NCI-H146 (cell line): ENCODE measurements at places on chromosomes 3 and 15.

DNA sequence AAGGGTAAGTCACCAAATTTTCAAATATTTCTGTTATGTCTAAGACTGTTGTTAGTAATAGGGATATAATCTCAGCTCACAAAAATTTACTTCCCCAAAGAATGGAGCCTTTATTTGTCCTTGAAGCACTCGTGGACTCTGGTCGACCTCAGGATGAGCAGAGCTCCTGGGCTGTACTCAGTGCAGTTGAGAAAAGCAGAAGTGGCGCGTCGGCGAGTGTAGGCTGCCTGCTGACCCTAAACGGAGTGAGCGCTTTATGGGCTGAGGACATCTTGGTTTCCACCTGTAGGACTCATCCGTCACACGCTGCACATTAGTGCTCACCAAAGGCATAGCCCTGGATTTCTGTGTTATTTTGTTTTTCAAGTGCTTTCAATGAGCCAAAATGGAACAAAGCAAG, 11.0 kb downstream of the GABRA5 start:
- DNase-seq, result no peak

- no peak for DNase-seq
Observed at GRCh38 chr3:68731921-68732320, 200.4 kb downstream of the TAFA4 start.

DNA sequence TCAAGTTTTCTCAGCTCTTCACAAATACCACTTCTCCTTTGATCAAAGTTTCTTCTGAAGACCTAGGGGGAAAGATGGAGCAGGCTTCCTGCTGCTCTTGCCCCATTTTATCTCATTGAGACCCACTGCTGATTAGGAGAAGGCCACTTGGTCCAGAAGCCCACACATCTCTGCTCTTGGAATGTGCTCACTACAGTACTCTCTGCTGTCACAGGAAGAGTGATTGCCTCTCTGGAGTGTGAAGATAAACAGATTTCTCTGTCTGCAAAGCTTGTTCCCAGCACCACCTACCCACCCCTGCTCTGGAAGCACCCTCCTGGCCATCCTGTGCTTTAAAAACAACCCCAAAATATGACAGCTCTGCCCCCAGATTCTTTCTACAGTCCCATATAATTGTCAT, 41.3 kb upstream of the PRTG start:
- DNase-seq, result no peak

DNA sequence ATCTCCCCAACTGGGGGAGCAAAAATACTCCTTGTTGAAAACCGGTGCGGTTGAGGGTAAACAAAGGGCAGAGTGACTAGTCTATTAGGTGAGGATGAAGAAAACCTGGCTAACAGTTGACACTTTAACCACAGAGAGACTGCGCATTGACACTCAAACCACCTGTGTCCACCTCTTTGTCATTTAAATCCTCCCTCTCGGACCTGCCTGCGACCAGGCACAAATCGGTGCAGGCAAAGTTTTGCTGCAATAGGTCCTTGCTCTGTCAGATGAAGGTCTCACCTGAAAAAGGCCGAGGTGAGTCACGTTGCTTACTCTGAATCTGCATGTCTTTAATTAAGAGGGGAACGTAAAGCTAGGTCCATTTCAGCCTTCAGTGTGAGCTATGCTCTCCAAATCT, 494.1 kb upstream of the DPPA4 start:
- no peak for DNase-seq

- peak; percentile 6 for DNase-seq
Observed at GRCh38 chr3:64388886-64389285, 163.6 kb upstream of the PRICKLE2 start.

DNA sequence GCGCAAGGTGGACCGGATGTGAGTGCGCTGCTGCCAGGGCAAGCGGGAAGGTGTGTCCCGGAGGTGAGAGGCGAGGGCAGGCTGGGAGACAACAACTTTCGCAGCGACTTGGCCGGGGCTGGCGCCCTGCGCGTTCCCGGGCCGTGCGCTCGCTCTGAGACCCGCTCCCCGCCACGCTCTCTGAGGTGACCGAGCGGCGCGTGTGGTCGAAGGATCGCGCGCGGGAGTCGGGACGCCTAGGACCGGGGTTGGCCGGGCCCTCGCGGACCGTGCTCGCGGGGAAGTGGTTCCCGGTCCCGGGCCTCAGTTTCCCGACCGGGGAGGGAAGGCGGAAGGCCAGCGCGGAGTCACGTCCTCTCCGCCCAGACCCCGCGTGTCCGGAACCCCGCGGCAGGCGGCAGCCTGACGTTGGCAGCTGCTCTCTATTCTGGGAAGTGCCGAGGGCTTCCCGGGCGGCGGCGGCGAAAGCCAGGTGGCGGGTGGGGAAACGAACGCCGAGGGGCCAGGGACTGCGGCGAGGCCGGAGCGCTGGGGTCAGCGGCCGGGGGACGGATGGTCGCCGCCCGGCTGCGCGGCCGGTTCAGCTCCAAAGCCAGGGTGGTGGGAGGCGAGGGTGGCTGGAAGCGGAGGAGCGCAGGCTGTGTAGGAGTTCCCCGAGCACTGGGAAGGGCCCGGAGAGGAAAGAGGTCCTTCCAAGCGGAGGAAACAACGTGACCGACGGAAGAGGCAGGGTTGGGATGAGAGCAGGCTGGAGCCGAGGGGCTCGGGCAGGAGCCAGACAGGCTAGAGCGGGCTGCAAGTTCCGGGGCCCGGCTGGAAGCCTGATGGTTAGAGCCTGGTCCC, 1.0 kb upstream of the IGF2BP2 start:
- peak; percentile 62 for DNase-seq

GRCh38 chr3:11705049-11705448, 61.3 kb upstream of the VGLL4 start:
- DNase-seq, result no peak

DNA sequence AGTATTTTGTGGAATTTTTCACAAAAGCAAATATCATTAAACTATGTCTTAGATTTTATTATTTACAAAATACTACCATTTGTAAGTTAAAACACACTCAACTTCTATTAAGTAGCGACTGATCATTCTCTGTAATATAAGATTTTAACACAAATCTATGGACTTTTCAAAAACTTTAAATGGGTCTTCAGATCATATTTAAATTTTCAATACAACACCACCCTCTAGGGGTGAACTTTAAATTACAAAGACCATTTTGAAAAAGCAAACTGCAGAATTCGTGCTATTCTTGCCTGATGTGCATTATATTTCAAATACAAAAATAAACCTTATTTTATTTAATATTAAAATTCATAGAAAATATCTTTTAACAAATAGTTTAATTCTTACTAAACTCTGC, 8.2 kb upstream of the VGLL4 start:
- peak; percentile 13 for DNase-seq

DNA sequence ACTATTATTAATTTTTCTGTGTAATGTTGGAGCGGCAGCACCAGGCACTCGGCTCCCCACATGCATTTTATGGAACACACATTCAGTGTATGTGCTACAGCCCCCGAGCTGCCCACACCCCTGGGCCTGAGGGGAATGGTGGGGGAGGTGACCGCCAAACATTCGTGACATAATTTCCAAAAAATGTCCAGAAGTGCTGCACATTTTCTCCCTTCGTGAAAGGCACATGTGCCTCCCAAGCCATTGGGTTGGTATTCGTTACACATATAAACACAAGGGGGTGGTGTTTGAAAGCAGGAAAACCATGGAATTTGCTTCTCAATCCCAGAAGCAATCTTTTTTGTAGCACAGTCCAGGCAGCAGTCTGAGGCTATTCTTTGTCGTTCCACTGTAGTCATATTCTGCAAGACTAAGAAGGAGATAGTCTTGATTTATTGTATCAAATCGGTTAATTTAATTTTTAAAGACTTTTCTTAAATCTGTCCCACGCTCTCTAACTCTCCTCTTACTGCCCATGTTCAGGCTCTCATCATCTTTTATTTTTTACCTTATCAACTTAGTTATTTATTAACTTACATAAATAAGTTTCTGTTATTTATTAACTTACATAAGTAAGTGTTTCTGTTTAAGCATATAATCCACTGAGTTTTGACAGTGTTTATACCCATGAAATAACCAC, 39.2 kb upstream of the POLR2M start:
- no peak for DNase-seq

- DNase-seq, result peak; percentile 47
Observed at GRCh38 chr3:123357275-123357674, 91.6 kb downstream of the ADCY5 start.

- no peak for DNase-seq
Observed at GRCh38 chr3:147906285-147906684, 497.1 kb downstream of the ZIC1 start.

GRCh38 chr3:119885746-119886530, 104.0 kb downstream of the NR1I2 start:
- no peak for DNase-seq

DNA sequence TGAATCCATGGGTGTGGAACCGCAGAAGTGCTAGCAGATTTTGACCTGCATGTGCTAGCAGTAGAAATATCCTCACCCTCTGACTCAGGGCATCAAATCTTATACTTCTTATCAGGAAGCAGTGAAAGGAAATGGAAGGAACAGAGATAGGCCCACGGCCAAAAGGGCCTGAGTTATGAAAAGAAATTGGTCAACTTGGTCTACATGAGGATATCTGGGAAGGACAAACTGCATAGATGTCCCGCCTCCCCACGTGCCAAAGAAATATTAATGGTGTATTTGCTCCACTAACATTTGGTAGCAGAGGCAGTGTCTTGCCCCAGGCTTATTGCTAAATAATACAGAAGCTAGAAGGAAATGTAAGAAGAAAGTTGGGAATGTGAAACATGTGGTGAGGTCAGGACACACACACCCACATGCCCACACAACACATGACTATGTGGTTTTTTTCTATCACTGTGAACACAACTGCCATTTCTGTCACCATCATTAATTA, 93.6 kb upstream of the COL8A1 start:
- DNase-seq, result no peak

DNA sequence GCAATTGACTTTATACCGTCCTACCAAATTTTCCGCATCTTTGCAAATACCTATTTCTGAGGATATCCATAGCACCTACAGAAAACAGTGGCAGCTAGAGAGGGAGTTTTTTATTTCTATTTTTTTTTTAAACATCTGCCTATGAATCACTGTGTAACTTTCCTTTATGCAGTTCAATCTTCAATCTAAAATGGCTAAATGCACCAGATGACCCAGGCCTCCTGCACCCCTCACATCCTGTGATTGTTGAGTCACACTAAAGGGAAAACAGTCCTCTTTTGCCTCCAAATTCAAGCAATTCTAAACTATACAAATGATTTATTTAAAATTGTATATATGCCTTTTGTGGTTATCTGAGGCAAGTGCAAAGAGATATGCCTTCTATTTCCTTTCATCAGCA, 20.1 kb upstream of the BCL6 start:
- no peak for DNase-seq

GRCh38 chr3:88263417-88264100, 113.8 kb downstream of the C3orf38 start:
- no peak for DNase-seq

DNA sequence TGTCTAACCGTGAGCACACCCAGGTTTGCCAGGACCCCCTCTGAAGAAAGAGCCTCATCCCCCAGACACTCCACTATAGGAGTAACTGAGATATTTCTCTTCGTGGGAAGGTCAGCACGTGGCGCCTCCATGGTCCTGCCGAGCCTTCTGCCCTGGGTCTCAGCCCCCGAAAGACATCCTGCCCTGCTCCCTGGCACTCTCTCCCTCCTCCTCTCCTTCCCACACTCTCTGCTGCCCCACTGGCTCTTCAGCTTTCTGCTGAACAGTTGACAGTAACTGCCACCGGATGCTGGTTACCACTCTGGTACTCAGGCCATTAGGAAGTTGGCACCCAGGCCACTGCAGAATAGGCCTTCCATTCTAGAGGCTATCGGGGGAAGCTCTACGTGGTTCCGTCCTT, 185.2 kb downstream of the UACA start:
- no peak for DNase-seq

DNA sequence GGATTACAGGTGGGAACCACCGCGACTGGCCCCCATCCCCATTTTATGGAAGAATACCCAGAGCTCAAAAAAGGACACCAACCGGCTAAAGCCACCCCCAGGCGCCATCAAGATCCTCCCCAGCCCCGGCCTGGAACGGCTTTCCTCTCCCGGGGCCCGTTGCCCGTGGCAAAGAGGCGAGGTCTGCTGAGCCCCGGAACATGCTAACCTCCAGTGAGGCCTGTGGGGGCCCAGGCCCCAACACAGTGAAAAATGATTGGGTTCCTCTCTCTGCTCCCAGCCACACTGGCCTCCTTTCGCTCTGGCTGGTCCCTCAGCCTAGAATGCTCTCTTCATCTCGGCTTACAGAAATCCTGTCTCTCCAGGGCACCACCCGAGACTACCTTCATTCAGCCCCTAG, 46.5 kb upstream of the SMAD6 start:
- no peak for DNase-seq

- DNase-seq, result no peak
Observed at GRCh38 chr3:33184863-33185262, 33.7 kb downstream of the SUSD5 start.
